ENCODE measurements at places on chromosomes 5 and 9.
A peak's percentile ranks its signal among the peaks of the same experiment; 100 is the strongest.

DNA sequence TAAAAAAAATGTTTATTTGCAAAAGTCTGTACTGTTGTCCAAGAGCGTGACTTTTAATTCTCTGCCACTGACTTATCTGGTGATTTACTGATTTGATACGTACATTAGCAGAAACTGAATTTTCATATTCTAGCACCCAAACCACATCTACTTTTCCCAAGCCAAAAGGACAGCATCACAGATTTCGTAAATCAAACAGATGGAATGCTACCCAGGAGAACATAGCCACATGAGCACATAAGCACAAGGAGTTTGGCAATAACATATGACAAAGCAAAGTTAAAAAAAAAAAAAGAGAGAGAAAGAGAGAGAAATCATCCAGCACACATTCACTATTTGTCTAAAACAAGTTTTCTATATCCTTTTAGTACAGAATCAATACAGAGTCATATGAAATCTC lies 83.7 kb downstream of the HINT1 start:
- H3K4me3 ChIP-seq = no peak overlapping the region
- peaks cover 3% of the 10 kb centered on the region for H3K36me3 ChIP-seq
- no peak for DNase-seq
- H3K27ac ChIP-seq = no peak overlapping the region
- peaks cover 20% of the 10 kb centered on the region for H3K4me1 ChIP-seq

DNA sequence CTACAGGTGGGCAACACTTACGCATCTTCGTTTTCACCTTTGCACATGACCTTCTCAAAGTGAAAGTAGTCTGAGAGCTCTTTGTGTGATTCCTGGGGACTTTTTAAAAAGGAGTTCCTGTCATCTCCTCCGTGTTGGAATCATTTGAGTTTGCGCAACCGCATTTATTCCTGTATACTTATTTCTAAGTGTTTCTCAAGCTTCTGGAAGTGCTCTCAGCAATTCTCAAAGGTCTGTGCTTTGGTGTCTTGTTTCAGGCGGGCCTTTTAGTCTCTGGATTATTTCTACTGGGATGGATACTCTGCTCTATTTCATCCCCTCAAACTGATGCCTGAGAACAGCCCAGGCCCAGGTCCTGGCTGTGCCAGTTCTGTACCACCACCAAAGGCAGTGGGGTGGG lies 226.5 kb upstream of the TUT7 start:
- H3K27ac ChIP-seq = no peak overlapping the region
- peaks cover 4% of the 10 kb centered on the region for H3K4me1 ChIP-seq
- peaks cover 2% of the 10 kb centered on the region for H3K27me3 ChIP-seq
- no peaks in the 10 kb centered on the region for H3K36me3 ChIP-seq
- DNase-seq = no peak

DNA sequence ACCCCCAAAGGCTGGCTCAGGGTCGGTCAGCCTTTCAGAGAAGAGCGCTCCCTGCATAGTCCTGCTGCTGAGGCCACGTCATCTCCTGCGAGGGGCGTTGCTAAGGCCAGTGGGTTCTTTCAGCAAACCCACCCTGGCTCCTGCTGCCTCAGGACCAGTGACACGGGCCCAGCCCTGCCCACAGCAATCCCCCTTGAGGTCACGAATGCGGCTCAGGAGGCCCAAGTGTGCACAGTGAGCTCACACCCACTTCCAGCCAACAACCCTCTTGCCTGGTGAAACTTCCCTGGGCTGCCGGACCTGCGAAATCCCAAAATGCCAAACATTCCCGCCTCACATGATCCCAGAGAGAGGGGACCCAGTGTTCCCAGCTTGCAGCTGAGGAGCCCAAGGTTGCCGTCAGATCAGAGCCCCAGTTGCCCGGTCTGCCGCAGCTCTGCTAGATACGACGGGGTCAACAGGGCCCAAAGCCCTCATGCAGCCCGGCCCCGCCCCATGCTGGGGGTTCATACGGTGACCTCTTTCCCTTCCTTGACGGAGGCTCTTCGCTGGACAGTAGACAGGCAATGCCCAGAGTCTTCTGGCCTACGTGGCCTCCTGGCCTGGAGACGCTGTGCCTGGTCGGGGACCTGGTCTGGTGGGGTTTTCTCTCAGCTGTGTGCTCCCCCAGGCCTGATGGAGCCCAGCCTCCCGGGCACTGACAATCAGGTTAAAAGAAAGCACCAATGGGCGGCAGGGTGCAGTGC lies 116.4 kb upstream of the COL5A1 start:
- H3K27ac ChIP-seq = no peak overlapping the region
- no peak for DNase-seq
- no peaks in the 10 kb centered on the region for H3K36me3 ChIP-seq
- H3K27me3 ChIP-seq = no peaks in the 10 kb centered on the region
- H3K4me3 ChIP-seq = no peak overlapping the region

GRCh38 chr9:35661756-35662350 lies 3.1 kb downstream of the ARHGEF39 start:
- peaks cover 28% of the 10 kb centered on the region for H3K36me3 ChIP-seq
- H3K27me3 ChIP-seq = peaks cover 2% of the 10 kb centered on the region
- H3K4me1 ChIP-seq = peaks cover 76% of the 10 kb centered on the region
- DNase-seq = no peak
- H3K27ac ChIP-seq = peak overlapping the region; percentile 47

GRCh38 chr9:28203036-28203435 lies 629.8 kb upstream of the C9orf72 start:
- H3K27me3 ChIP-seq = no peaks in the 10 kb centered on the region
- no peaks in the 10 kb centered on the region for H3K36me3 ChIP-seq
- H3K27ac ChIP-seq = no peak overlapping the region
- no peaks in the 10 kb centered on the region for H3K4me1 ChIP-seq
- no peak overlapping the region for H3K4me3 ChIP-seq

DNA sequence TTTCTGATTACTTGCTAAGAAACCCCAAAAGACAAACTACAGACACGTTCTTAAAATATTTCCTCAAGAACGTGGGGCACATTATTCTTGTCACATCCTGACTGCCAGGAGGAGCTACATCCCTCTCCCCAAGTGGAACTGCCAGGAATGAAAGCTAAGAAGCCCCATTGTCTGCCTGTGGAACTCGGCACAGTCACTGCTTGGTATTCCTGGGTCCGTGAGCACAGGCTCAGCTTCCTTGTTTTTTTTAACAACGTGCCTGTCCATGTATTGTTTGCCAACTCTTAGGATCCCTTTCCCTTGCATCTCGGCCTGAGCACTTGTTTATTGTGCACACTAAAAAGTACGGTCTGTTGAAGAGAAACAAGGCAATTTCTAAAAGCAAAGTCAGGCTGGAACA lies 47.0 kb upstream of the SELENOP start:
- peaks cover 11% of the 10 kb centered on the region for H3K27me3 ChIP-seq
- H3K36me3 ChIP-seq = no peaks in the 10 kb centered on the region
- no peak overlapping the region for H3K4me3 ChIP-seq
- H3K27ac ChIP-seq = no peak overlapping the region

DNA sequence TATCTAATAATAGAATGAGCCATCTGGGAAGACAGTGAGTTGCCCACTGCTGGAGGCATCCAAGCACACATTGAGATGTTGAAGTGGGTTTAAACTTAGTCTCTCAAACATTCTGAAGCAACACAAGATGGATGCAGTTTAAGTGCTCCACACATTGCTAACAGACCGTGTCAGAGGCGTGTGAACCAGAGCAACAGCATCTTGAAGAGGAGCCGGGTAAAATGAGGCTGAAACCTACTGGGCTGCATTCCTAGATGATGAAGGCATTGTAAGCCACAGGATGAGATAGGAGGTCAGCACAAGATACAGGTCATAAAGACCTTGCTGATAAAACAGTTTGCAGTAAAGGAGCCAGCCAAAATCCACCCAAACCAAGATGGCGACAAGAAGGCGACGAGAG lies 73.5 kb upstream of the TMEM215 start:
- no peaks in the 10 kb centered on the region for H3K36me3 ChIP-seq
- H3K4me3 ChIP-seq = no peak overlapping the region
- H3K27ac ChIP-seq = no peak overlapping the region

GRCh38 chr5:68538814-68539420 lies 323.4 kb downstream of the PIK3R1 start:
- H3K4me1 ChIP-seq = no peaks in the 10 kb centered on the region
- DNase-seq = no peak
- H3K27ac ChIP-seq = no peak overlapping the region
- no peak overlapping the region for H3K4me3 ChIP-seq

DNA sequence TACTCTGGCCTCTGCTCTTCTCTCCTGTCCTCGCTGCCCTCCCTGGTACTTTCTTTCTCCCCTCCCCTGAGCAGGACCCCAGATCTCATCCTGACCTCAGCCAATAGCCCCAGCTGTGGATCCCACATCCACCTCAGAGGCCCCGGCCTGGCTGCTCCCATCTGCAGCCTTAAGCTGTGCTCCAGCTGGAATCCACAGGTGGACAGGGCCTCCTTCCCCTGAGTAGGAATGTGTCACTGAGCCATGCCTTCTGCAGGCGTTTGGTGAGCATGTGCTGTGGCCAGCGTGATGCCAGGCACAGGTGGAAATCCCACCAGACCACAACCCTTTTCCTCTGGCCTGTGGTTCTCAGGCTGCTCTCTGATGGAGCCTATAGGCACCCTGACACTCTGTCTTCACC lies 68.9 kb downstream of the C5orf15 start:
- H3K36me3 ChIP-seq = no peaks in the 10 kb centered on the region
- no peak overlapping the region for H3K27ac ChIP-seq
- no peak for DNase-seq
- H3K4me3 ChIP-seq = no peak overlapping the region
- H3K4me1 ChIP-seq = no peaks in the 10 kb centered on the region
- H3K27me3 ChIP-seq = peaks cover 2% of the 10 kb centered on the region

- DNase-seq = peak; percentile 24
- no peaks in the 10 kb centered on the region for H3K27me3 ChIP-seq
- H3K4me3 ChIP-seq = peak overlapping the region; percentile 83
- H3K4me1 ChIP-seq = peaks cover 14% of the 10 kb centered on the region
- H3K36me3 ChIP-seq = peaks cover 66% of the 10 kb centered on the region
- peak overlapping the region; percentile 94 for H3K27ac ChIP-seq
These were observed 27.4 kb downstream of the TNFSF8 start for GRCh38 chr9:114902786-114903524.

DNA sequence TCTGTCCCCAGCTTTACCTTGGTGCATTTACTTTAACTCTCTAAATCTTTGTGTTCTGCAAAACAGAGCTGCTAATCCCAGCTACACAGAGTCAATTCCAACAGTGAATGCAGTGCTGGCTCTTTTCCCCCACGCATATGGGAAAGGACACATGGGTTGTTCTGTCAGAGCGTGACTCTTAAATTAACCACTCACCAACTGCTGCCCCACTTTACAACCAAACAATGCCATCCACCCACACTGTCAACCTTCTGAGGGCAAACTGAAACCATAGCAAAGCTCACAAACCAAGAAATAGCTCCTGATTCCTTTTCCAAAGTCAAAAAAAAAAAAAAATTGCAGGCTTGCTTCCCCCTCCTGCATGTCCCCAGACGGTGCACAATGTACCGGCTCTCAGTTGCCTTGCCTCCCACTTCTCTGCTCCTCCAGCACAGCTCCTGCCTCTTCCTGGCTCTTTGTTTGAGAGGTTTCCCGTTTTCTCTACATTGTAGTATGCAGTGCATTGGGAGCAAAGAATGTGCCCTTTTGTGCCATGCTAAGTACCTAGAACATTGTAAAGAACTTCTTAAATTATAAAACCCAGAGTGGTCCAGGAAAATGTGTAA lies 151.5 kb upstream of the DAPK1 start:
- H3K4me3 ChIP-seq = no peak overlapping the region
- DNase-seq = no peak
- no peak overlapping the region for H3K27ac ChIP-seq
- H3K27me3 ChIP-seq = peaks cover 4% of the 10 kb centered on the region
- H3K4me1 ChIP-seq = no peaks in the 10 kb centered on the region

Measured in activated T-helper 1 cell treated with anti-CD3 and anti-CD28 coated beads, Interleukin-12 subunit alpha, Interleukin-12 subunit beta, Interleukin-2, Interleukin-4 antibody, amounts not matched to agents 30 ng/mL and 10 ng/mL and 1 ng/mL, durations not matched to agents 14 hours and 24 hours and 36 hours (primary cell).